NCI-H187 (cell line): ENCODE measurements at places on chromosomes 7 and 10.

DNA sequence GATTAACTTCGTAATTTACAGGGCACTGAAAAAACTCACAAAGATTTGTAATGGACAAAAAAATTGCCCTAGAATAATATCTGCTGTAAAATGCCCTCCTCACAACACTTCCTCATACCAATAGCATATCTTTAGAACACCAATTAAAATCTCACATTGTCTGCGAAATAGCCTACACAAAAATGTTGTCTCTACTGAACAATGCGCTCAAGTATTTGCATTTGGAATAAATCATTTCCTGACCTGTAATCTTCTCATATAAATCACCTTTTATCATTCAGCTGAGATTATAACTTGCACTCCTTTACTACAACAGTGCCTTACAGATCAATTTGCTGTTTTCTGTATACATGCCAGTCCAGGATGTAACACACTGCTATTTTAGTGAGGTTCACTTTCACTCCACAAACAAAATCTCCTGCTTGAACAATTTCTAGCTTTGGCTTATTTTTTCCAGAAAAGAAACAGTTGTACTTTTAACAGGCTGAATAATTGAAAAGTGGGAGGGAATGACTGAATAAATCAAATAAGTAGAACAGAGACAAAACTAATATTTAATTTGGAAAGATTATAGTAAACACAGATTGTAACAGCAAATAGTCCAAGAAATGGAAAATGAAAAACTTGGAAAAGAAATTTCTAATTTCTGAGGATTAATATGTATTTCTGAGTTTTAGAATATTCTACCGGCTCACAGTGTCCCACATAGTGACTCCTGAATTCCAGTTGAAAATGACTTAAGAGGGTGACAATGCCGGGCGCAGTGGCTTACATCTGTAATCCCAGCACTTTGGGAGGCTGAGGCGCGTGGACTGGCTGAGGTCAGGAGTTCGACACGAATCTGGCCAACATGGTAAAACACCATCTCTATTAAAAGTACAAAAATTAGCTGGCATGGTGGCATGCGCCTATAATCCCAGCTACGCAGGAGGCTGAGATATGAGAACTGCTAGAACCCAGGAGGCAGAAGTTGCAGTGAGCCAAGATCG, 30.6 kb downstream of the JMJD1C start:
- DNase-seq = no peak

DNA sequence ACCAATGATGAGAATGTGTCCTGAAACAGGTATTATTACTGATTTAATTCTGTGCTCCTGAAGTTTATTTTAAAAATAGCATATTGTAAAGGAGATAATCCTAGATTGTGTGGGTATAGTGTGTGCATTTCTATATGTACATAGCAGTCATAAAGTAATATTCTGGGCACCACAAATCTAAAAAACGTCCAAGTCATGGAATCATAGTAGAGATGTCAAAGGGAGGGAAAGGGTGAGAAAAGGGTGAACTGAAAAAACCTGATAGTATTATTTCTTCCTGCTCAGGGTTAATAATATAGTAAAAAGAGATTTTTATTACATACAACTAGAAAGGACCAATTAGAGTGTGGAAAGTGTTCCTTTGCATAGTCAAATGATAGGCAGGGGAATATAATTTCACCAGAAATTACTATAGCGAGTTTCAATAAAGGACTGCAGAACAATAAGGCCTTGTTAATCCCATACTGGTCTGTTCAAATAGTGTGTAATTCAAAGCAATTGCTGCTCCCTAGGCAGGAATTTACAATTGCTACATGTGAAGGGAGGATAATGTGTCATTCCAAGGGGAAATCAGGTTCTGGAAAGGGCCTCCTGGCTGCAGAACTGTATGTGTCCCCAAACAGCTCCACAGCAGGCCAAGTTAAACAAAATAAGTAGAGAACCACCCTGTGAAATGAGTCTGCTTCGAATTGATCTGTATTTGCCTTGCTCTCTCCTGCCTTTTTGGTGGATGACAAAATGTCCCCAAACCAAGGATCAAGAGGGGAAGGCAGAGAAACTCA, 42.5 kb upstream of the KMT2E start:
- no peak for DNase-seq

DNA sequence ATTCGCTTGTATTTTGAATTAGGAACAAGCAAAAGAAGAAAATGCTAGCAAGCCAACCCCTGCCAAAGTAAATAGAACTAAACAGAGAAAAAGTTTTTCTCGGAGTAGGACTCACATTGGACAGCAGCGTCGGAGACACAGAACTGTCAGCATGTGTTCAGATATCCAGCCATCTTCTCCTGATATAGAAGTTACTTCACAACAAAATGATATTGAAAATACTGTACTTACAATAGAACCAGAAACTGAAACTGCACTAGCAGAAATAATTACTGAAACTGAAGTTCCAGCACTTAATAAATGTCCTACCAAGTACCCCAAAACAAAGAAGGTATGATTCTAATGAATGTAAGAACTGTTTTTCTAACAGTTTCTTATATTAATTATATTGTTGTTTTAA, 87.9 kb downstream of the KMT2E start:
- no peak for DNase-seq

- no peak for DNase-seq
Observed at GRCh38 chr10:515674-516073, 173.8 kb downstream of the DIP2C start.

- no peak for DNase-seq
Observed at GRCh38 chr10:88994019-88994418, 3.4 kb downstream of the FAS start.

DNA sequence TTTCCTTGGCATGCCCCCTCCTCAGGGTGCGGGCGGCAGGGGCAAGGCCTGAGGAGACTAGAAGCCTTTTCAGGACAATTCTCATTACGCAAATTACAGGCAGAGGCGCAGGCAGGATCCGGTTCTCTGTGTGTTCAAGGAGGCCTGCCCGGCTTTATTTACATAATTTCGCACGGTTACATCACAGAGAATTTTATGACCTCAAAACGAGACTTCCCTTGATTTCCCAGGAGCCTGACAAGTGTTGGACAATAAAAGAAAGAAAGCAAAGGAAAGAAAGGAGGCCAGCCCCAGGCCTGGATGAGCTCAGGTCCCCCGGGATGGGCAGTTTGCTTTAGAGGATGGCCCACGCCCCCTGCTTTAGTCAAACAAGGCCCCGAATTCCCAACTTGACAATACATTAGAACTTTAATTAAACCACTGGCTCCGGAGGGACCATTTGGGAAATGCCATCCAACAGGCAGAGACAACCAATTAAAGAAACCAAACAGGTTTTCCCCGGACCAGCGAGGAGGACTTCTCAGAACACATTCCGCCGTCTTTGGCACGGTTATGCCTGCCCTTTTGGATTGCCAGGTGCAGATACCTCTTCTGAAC, 2.9 kb downstream of the MNX1 start:
- no peak for DNase-seq

DNA sequence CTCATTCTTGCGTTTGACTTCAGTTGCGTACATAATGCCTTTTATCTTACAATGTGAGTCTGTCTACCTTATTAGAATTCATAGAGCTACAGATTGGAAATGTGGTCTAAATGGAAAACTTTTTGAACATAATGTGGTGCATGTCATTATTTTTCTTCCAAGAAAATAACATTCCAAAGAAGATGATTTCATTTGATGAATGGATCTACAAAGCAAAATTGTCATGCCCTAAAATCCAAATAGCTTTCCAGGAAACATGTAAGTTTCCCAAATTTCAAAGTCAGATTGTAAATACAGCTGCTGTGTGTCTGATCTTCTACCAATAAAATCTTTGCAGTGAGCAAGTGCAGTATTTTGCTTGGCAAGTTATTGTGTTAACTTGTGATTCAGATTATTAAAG, 101.8 kb upstream of the FZD8 start:
- no peak for DNase-seq

- DNase-seq = no peak
Observed at GRCh38 chr7:140454657-140455015, 24.7 kb downstream of the MKRN1 start.

DNA sequence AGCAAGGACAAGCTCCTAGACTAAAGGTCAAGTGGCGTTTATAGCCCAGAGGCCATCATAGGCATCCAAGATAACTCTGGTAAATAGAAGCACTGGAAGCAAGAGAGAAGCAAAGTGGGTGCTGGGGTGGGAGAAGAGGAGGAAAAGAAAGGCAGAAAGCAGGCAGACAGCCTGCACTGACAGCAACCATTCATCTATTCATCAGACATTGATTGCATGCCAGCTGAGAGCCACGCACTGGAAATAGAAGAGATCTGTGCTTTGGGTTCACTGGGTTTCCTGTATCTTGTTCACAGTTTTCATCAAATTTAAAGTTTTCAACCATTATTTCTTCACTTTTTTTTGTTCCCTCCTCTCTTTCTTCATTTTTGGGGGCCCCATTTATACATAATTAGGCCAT, 4.7 kb upstream of the SLIT1 start:
- no peak for DNase-seq

DNA sequence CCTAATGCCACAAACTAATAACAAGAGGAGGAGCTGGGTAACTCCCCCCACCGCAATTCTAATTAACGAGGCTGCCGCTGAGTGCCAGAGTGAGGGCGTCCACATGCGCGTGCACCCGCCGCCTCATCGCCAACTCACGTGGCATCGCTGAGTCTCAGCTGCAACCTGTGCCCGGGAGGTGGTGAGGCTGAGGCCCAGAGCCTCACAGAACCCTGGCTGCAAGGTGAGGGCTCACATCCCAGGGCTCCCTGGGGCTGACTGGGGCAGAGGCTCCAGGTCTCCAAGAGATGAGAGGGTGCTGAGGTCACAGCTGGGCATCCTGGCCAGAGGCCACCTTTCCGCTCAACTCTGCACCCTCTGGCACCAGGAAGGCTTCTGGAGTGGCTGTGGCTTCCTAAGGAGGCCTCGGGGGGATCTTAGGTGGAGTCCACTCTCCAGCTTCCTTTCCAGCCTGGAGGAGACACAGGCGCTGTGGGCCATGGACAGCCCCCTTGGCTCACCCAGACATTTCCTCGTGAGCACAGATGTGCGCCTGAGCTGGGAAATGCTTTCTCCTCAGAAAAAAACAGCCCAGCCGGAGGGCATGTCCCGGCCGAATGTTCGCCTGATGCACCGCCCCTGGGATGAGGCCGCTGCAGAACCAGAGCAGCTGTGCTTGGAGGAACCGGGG, 242.6 kb downstream of the MAD1L1 start:
- DNase-seq = no peak

DNA sequence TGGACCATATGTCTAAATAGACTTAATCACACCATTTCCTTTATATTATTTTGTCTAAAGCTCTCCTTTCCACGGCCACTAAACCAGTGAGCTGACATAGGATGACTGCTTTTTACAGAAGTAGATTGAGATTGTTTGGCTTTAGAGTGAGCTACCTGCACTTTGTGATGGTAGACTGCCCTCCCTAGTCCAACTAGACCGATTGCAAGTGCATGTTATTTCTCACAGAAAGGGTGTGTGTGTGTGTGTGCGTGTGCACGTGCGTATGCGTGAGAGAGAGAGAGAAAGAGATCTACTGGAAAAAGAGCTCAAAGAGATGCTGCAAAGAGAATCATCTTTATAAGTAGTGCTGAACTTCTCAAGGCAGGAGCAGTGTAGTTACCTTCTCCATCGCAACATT, 60.7 kb downstream of the VCL start:
- no peak for DNase-seq

- no peak for DNase-seq
Observed at GRCh38 chr7:150727381-150727780, 9.8 kb upstream of the GIMAP5 start.

DNA sequence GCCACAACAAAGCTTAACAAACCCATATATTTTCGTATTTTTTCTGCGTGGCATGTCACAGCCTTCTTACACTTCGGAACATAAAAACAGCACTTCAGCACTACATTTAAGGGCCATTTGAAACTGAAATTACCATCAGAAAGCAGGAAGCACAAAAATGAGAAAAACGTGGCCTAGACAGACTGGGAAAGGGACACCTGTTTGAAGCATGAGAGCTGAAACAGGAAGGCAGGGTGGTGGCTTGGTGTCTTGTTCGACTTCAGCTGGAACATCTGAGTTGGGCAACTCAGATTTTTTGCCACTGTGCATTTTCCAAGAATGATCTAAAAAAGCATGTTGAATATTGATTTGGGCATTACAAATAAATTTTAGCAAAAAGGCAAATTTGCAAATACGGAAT, 243.2 kb downstream of the ELMO1 start:
- DNase-seq = no peak

DNA sequence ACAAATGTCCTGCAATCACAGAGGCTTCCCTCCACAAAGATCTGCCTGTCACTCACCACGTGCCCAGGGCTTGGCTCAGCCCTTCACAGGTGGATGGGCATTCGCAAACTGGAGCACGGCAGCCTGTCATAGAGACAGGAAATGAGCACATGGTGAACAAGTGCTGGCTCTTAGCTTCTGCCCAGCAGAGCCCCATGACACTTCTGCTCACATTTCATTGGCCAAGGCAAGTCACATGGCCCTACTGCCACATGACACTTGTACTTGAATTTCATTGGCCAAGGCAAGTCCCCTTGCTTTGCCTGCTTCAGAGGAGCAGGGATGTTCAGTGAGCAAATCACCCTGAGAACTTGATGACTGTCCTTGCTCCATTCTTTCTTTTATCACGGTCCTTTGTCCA, 110.8 kb upstream of the PPP2R2D start:
- no peak for DNase-seq

DNA sequence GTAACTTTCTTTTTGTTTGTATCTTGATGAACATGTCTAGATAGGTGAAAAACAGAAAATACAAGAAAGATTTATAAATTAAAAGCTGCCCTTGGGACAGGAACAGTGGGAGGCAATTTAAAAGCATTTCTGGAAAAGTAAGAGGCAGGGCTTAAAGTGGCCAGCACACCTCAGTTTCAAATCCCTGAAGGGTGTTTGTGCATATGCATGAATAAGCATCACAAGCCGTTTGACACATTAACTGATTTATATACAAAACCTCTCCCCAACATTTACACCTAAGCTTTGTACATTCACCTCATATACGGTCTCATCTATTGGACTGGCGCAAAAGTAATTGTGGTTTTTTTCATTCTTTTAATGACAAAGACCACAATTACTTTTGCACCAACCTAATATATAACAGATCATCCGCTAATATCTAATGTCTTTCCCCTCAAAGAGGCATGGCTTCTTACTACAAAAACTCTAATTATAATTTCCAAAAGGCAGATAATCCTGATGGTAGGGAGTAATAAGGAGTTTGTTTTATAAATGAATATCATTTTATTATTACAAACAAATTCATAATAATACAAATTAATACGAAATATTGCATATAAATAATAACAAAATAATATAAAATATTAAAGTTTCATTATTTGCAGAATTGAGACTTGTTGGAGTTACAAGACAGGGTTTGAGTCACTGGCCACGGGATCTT, 48.3 kb downstream of the LRGUK start:
- DNase-seq = no peak

DNA sequence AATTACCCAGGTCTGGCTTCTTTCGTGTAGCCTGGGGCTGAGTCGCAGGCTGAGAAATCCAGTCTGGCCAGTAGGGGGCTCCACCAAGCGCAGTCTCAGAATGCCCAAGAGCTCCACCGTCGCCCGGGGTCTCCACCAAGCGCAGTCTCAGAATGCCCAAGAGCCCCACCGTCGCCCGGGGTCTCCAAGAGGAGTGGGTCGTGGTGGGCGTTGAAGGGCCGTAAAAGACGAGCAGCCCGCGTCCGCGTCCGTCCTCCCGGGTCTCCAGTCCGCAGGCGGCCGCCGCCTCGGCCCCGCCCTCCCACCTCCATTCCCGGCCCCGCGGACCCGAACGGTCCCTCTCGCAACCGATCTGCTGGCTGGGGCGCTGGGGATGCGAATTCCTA, 892 bp upstream of the ZYX start:
- DNase-seq = no peak

- no peak for DNase-seq
Observed at GRCh38 chr10:125605167-125605566, 77.8 kb downstream of the TEX36 start.
